CD4-positive, alpha-beta memory T cell (primary cell): ENCODE measurements at places on chromosomes 2 and 18.

DNA sequence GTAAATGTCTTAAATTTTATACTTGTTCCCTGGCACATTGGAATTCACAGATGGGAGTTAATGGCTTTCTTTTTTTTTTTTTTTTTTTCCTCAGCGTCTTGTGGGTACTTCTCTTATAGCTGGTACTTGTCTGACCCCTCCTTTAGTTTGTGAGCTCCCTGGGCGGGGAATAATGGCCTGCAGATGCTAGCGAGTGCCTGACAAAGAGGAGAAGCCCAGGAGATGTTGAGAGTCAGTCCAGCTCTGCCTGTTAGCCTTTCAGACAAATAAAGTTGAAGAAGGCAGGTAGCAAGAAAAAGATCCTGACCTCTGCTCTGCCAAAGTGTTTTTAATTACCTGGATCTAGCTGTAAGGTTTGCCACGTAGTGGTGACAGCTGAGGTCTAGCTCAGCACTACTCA lies 6.6 kb downstream of the BCL2L11 start:
- DNase-seq = no peak

DNA sequence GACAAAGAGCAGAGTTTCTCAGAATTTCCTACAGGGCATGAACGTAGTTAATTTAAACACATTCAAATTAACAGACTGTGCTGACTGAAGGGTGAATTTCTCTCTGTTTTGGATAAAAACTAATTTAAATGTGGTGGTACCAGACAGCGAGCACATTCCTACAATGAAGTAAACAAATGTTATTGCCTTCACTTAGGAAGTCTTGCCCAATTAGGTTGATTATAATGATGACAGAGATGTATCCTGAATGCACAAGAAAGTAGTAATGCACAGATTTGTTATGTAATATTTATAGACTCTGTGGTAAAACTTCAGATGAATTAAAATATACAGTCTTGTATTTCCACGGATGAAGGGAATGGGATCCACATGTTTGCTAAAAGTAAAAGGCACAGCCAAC lies 507.2 kb downstream of the EPHA4 start:
- DNase-seq = no peak

DNA sequence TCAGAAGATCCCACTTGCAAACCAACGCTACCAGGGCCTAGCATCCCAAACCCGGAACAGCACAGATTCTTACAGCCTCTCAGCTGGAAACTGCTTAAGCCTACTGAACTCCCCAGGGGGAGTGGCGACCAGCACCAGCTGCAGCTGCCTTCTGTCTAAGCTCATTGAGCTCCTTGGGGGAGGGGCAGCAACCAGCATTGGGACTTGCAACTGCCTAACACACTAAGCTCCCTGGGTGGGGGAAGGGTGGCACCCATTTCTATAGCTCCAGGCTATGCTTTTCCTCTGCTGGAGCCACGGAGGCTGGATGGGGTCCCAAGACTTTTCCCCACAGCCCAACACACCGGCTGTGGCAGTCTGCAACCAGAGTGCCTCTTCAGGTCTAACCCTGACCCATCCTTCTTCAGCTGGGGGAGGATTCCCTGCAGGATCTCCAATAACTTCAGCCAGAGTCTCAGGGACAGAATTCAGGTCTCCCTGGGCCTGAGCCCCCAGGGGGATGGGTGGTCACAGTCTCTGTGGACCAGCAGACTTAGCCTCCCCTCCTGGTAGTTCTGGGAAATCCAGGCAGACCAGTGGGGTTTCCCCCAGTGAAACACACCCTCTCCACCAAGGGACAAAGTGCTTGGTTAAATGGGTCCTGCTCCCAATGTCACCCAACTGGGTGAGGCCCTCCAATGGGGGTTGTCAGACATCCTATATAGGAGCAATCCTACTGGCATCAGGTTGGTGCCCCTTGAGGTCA lies 45.9 kb upstream of the ITGA4 start:
- no peak for DNase-seq

- no peak for DNase-seq
Measured at GRCh38 chr2:133390156-133390555, 178.1 kb downstream of the NCKAP5 start.

GRCh38 chr2:146678516-146678915 lies 1166.3 kb upstream of the ACVR2A start:
- no peak for DNase-seq

- DNase-seq = no peak
Measured at GRCh38 chr2:68040078-68040477, 22.7 kb downstream of the C1D start.

- DNase-seq = no peak
Measured at GRCh38 chr2:217055624-217056023, 195.8 kb upstream of the TNP1 start.

DNA sequence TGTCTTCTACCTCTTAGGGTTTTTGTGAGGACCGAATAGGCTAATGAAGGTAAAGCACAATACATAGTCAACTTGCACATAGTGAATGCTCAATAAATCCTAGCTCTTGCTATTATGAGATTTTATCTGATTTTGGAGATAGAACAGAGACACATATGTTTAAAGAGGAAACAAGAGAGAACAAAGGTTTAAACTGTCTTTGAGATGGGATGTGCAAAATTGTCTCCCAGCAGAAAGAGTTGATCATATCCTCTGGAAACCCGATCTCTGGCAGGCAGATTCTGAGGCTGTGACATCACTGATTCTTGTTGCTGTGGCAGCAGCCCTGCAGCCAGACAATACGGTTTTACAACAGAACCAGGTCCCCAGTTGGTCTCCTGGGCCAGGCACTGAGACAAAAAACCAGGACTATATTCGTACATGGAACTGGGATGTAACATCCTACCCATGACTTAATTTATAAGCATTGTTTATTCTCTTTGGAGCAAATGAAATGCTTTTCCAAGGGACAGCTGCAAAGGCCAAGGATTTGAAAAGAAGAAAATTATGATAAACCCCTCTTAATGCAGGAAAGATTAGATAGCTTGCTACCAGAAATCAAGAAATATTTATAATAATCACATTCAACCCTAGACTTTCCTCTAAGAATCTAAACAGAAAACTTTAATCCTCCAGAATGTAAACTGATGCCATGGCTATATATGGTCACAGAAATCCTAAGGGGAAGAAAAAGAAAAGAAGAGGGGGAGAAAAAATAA lies 80.2 kb downstream of the SLC8A1 start:
- DNase-seq = no peak

DNA sequence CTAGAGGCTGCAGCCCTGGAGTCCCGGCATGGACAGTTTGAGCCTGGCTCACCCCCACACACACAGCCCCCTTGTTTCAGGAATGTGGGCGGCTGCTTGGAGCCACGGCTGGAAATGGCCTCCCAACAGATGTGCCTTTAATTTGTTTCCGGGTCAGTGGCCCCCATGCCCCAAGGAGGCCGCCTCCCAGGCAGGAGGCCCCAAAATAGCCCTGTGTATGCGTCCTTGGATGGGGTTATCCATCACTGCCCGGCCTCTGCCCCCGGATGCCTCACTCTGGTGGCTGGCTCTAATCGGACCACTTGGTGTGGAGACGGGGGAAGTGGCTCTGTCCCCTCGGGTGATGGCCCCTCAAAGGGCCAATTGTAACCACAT lies 151.9 kb upstream of the MYCN start:
- no peak for DNase-seq

GRCh38 chr2:213806125-213806726 lies 522.0 kb downstream of the SPAG16 start:
- DNase-seq = no peak

DNA sequence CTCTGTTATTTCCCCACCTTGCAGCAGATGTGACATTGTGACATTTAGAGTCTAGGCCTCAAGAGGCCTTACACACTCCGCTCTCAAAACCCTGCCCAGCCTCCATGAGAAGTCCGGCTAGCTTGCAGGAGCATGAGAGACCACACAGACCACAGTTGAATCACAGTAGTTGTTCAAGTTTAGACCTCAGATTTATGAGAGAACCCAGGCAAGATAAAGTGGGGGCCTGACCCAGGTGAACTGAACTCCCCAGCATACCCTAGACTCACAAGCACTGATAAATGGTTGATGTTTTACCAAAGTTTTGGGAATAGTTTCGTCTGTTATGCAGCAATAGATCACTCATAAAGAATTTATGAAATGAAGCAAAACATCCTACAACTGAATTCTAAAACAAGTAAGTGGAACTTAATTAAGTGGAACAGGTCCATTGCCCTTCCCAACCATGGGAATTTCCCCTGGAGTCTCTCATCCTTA lies 4.7 kb upstream of the STAT1 start:
- no peak for DNase-seq
